ENCODE measurements at places on chromosomes 11 and 22. TPM values are rescaled to one million over a fixed set of nuclear protein-coding genes. Genes with fewer than 3 reads are reported as not detected.

H19 gene
- total RNA-seq, result 2.0 TPM

LZTR1 gene
- total RNA-seq, result 57.1 TPM

GRCh38 chr11:134027671-134028070, 41.2 kb upstream of the JAM3 start:
- DNase-seq, result peak; percentile 36
- H3K4me1 ChIP-seq, result peaks cover 42% of the 10 kb centered on the region
- H3K4me3 ChIP-seq, result no peak overlapping the region
- H3K27me3 ChIP-seq, result peaks cover 21% of the 10 kb centered on the region
- peak overlapping the region; percentile 13 for H3K27ac ChIP-seq

DNA sequence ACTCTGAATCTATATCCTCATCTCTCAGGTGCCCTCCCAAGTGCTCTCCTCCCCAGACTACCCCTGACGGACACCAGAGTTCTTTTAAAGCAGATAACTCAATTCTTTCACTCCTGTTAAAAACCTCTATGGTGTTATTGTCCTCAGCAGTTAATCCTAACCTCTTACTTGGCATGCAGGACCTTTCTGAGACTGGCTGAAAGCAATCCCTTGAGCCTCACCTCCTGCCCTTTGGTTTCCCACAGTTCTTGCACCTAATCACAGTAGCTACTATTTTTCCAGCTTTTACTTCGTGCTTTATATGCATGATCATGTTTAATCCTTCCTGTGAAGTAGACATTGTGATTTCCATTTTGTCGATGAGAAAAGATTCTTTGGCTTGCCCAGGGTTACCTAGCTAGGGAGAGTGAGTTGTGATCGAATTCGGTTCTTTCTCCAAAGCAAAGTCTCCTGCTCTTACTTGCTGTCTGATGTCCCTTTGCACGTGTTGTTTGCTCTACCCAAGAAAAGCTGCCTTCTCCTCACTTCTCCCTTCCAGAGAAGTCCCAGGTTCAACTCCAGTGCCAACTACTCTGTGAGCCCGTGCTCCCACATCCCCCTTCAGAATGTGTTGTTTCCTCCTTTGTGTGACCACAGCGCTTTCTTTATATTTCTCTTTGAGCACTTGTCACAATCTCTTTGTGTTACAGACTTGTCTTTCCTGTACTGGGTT, 2.1 kb downstream of the UBE2L3 start:
- H3K27me3 ChIP-seq, result no peaks in the 10 kb centered on the region
- no peak for DNase-seq
- peaks cover 6% of the 10 kb centered on the region for H3K36me3 ChIP-seq
- H3K27ac ChIP-seq, result peak overlapping the region; percentile 16

DNA sequence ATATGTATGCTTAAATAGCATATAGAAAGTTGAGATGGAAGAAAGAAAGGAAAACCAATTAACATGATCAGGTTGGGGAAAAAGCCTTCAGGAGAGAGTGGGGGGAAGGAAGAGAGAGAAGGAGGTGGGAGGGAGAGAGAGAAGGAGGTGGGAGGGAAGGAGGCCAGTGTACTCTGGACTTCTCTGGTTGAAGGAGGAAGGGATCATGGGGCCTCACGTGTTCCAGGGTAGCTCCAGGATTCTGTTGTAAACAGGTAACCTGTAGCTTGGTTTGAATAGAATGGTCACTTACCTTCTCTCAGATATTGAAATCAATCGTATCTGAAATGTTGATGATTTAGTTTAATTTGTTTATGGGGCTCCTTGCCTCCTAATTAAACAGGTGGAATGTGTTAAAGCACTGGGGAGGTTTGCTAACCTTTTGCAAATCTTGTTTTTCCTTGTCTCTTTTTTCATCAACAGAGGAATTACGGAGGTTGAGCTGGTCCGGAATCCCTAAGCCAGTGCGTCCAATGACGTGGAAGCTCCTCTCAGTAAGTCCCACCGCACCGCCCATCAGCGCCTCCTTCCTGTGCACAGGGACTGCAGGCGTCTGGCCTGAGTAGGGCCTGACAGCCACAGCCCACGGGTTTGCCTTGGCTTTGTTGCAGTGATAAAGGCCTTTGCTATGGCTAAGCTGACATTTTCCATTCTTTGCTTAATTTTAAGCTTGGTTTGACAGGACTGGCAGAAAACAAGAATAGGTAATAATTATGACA, 115.9 kb downstream of the TBC1D22A start:
- no peaks in the 10 kb centered on the region for H3K27me3 ChIP-seq
- no peak for DNase-seq
- no peaks in the 10 kb centered on the region for H3K36me3 ChIP-seq

- peaks cover 10% of the 10 kb centered on the region for H3K4me1 ChIP-seq
- H3K27ac ChIP-seq, result no peak overlapping the region
Observed at GRCh38 chr11:34366522-34366921, 8.7 kb upstream of the ABTB2 start.

GRCh38 chr11:69611548-69612526, 29.1 kb upstream of the CCND1 start:
- no peaks in the 10 kb centered on the region for H3K36me3 ChIP-seq
- no peaks in the 10 kb centered on the region for H3K4me1 ChIP-seq
- no peak for DNase-seq
- H3K27ac ChIP-seq, result no peak overlapping the region

GRCh38 chr22:20176421-20177085, 25.7 kb upstream of the CCDC188 start:
- DNase-seq, result no peak
- H3K27me3 ChIP-seq, result peaks cover 5% of the 10 kb centered on the region
- no peak overlapping the region for H3K27ac ChIP-seq
- no peak overlapping the region for H3K4me3 ChIP-seq

- no peaks in the 10 kb centered on the region for H3K4me1 ChIP-seq
- no peak for DNase-seq
- no peak overlapping the region for H3K27ac ChIP-seq
- H3K4me3 ChIP-seq, result no peak overlapping the region
Observed at GRCh38 chr11:80958987-80959386, 1518.2 kb upstream of the TENM4 start.

- no peak overlapping the region for H3K4me3 ChIP-seq
- DNase-seq, result peak; percentile 45
- H3K36me3 ChIP-seq, result no peaks in the 10 kb centered on the region
Observed at GRCh38 chr22:43385770-43386641, 25.8 kb upstream of the MPPED1 start.

- H3K27me3 ChIP-seq, result peaks cover 3% of the 10 kb centered on the region
- no peaks in the 10 kb centered on the region for H3K4me1 ChIP-seq
- no peak for DNase-seq
Observed at GRCh38 chr11:110801328-110801727, 89.1 kb upstream of the ARHGAP20 start.

GRCh38 chr11:18761741-18762140, 29.9 kb downstream of the PTPN5 start:
- no peaks in the 10 kb centered on the region for H3K4me1 ChIP-seq
- DNase-seq, result no peak
- H3K27me3 ChIP-seq, result no peaks in the 10 kb centered on the region
- H3K36me3 ChIP-seq, result no peaks in the 10 kb centered on the region
- H3K4me3 ChIP-seq, result no peak overlapping the region

GRCh38 chr11:106378513-106379179, 301.2 kb downstream of the AASDHPPT start:
- no peak overlapping the region for H3K4me3 ChIP-seq
- no peaks in the 10 kb centered on the region for H3K27me3 ChIP-seq
- no peaks in the 10 kb centered on the region for H3K4me1 ChIP-seq
- no peak overlapping the region for H3K27ac ChIP-seq

- H3K4me3 ChIP-seq, result no peak overlapping the region
- peaks cover 3% of the 10 kb centered on the region for H3K4me1 ChIP-seq
- no peak for DNase-seq
- H3K27me3 ChIP-seq, result no peaks in the 10 kb centered on the region
- no peak overlapping the region for H3K27ac ChIP-seq
Observed at GRCh38 chr11:46611526-46612304, 5.3 kb downstream of the HARBI1 start.
